ENCODE measurements at places on chromosomes 6 and 20.

- no peak for DNase-seq
Observed at GRCh38 chr6:31819871-31820299, 4.5 kb downstream of the HSPA1A start.

DNA sequence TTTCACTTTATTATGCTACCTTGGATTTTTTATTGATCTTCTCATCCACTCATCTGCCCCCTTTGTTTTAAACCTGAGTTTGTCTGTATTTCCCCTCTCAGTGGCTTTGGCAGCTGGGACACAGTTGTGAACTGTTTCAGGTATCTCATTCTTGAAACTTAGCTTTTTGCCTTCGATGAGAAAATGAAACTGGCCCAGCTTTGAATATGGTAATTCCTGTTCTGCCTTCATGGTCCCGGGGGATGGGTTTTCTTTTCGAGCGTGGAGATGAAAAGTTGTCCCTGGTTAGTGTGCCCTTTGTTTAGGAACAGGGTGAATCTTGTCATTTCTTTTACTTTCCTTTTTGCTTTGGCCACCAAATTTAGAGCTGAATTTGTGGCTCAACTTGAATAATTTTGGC lies 25.6 kb downstream of the DHX35 start:
- no peak for DNase-seq

DNA sequence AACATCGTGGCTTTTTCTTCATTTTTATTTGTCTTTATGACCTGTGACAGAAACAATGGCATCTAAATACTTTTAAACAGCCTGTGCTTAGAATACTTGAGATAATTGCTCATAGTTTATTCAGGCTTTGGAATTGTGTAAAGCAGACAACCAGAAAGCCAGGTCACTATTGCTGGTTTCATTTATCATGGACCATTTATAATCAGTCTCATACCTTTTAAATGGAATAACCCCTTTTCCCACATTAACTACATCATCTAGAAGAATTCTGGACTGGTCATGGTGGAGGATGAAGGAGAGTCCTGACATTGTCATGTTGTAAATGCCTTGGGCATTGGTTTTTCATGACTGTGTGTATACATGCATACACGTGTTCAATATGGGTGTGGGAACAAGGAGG lies 661.5 kb downstream of the EPM2A start:
- no peak for DNase-seq

GRCh38 chr20:9353180-9353915 lies 161.0 kb upstream of the LAMP5 start:
- no peak for DNase-seq

- no peak for DNase-seq
Observed at GRCh38 chr20:56769921-56770600, 141.0 kb downstream of the TFAP2C start.

GRCh38 chr6:159271257-159271656 lies 102.1 kb downstream of the FNDC1 start:
- no peak for DNase-seq

Data from effector CD8-positive, alpha-beta T cell (primary cell).